ENCODE measurements at places on chromosomes 4 and X.

DNA sequence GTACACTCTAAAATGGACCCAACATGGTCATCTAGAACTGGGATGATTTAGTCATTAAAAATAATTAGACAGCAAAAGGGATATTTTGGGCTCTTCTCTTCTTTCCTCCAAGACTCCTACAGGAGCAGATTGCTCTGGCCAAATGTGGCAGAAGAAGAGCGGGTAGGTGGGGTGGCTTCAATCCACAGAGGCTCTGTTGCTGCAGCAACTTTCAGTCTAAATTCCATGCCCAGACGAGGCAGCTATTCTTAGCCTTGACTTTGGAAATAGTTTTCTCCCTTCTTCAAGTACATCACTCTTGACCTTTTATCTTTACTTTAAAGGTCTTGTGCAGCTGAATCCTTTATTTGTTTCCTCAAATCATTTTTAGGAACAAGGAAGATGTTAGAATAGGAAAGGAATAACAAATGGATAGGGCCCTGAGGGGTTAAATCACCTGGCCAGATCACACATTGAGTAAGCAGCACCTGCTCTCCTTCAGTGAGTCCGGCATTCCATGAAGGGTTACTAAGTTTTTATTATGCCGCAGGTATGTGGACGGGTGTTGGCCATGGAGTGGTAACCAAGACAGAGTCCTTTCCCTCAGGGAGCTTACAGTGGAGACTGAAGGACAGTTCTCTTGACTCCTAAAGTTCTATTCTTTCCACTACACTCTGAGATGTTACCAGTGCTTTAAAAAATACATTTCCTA, 19.3 kb upstream of the SORBS2 start:
- no peak for DNase-seq

DNA sequence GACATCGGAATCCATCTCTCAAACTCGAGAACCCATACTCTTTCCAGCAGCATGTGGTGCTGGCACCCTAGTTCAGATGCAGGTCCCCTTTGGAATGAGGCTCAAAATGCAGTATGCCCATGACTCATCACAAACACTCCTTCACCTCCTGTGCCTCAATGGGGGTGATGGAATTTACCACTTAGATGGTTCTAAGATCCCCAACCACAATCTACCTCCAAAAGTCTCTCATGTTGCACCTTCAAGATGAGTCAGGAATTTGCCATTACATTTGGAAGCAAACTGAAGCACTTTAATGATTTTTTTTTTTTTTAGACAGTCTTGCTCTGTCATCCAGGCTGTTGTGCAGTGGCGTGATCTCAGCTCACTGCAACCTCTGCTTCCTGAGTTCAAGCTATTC, 8.5 kb upstream of the MID1 start:
- no peak for DNase-seq

DNA sequence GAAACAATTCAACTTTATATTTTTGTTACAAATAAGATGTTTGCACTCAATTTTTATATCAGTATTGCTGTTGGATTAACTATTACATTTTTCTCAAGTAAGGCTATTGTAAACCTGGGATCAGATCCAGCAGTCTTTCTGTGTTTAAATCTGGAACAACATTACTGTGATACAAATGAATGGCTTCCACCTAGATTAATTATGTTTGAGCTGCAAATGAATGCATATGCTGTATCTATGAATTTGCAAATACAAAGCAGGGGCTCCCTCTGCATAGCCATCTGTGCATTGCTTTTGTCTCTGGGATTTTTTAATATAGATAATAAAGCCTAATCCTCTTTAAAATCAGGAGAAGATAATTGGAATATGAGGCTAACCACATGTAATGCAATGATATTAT, 69.8 kb upstream of the NEIL3 start:
- DNase-seq: peak; percentile 15

GRCh38 chr4:133151341-133151690, 2.2 kb downstream of the PCDH10 start:
- DNase-seq: no peak

DNA sequence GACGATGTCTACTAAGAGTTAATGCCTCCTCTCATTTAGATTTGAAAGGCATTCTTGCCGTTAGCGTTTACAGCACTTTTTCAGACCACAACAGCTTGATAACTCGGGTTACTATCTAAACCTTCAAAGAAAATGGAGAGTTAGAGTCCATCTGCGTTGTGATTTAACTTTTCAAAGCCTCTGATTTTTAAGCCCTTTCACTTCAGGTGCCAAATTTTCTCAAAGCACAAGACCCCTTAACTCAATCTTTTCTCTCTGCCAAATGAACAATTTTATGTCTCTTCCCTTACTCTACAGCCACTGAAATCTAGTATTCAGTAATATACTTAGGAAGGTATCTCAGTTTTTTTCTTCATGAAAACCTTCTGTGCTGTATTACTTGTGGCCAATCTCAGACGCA, 310.5 kb downstream of the TENM3 start:
- DNase-seq: no peak

All from fibroblast of skin of left quadriceps (primary cell).